Esophagus mucosa (tissue), 1 donor: ENCODE measurements at places on chromosomes 3 and 15.

DNA sequence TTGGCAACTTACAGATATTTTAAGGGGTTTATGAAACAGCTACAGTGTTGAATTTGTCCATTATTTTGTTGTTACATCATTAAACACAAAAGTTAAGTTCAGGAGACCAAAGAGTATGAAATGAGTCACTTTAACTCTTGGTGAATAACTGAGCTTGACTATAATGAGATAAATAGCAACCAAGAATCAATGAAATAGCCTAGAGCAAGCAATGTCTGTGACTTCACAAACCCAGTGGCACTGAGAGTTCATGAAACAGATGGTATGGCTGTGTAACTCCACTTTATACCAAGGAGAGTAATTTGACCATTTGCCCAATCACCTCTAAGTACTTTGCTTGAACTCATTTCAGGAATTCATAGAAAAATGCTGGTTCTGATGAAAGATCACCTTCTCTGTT is 169.6 kb upstream of the GADL1 start:
- no peak for ATAC-seq

DNA sequence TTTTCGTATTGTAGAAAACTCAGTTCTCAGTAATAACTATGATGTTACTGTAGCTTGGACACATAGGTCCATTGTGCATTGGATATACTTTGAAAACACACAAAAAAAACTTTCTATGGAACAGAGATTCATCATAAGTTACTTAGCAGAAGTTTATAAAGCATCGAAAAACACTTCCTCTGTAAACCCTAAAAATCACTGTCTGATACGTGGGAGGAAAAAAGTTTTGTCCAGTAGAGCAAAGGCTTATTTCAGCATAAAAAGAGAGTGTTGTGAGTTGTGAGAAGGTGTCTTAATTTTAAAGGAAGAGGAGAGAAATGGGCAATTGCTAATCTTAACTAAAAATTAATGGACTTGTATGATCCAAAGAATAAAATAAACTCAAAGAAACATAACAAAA is 64.8 kb downstream of the OSTN start:
- ATAC-seq: no peak

DNA sequence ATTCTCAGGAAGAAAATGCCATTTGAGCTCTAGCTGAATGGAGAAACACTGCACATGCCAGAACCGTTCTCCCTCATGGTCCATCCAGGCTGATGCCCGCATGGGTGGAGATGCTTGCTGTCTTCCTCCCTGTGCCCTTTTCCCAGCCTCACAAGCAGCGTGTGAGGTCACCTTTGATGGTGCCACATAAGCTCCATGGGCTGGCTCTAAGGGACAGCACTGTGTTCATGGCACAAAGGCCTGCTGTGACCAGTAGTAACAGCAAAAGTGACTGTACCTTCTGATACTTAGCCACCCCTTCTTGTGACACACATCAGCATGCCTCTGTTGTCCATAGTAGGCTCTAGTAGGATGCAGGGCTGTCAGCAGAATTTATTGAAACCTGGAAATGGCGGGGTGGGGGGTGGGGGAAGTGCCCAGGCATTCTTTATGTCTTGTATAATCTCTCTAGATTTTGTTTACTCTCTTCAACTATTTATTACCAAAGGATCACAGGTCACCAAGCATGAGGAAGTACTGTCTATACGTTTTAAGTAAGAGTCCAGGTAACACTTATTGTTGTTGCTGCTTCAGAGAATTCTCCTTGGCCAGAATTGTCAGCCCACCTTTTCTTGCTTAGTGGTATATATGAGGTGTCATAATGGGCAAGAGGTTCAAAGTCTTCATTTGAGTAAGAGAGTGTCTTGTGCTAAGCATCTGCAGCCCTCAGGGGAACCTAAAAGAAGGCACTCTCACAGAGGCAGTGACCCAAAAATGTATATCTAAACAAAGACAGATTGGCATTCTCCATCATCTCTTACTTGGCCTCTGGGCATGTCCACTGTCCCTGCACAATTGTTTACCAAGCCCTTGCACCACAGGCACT is 56.5 kb downstream of the RAB7A start:
- ATAC-seq: no peak

- no peak for ATAC-seq
Observed at GRCh38 chr3:11658180-11658579, 14.5 kb upstream of the VGLL4 start.

- ATAC-seq: no peak
Observed at GRCh38 chr15:80815106-80815505, 35.9 kb downstream of the CEMIP start.

DNA sequence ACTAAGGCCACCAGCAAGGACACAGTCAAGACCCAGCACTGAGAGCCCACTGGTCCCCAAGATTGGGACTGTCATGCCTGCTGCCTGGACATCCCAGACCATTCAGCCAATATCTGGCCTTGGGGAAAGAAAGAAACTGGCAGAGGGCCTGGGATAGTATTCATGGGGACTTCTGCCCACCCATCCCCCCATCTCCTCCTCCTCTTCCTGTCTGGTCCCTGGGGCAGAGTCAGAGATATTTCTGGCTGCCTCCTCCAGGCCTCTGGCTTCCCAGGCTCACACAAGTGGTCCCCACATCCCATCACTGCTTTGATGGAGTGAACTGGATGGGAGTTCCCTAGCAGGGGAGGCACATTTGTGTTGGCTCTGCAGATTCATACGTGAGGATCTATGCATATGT is 4.2 kb upstream of the RASL12 start:
- no peak for ATAC-seq

DNA sequence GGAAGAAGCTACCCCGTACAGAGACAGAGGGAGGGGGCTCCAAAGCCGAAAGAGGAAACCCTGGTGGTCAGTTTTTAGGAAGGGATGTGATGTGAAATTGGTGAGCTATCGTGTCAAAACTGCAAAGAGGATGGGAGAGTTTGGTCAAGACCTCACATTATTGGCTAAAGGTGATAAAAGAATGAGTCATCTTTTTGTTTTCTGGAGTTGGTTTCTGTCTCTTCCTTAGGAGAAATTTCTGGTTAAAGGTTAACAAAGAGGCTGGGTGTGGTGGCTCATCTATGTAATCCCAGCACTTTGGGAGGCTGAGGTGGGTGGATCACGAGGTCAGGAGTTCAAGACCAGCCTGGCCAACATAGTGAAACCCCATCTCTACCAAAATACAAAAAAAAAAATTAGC is 217.8 kb upstream of the CBLB start:
- ATAC-seq: no peak

- ATAC-seq: no peak
Observed at GRCh38 chr15:37372064-37372463, 271.7 kb upstream of the MEIS2 start.
